ENCODE measurements at places on chromosomes 12 and 14.

GRCh38 chr14:89303456-89304435 is 113.3 kb downstream of the FOXN3 start:
- DNase-seq, result peak; percentile 66

- DNase-seq, result no peak
Measured at GRCh38 chr14:65588426-65589140, 176.1 kb downstream of the FUT8 start.

GRCh38 chr12:26830783-26831551 is 2.0 kb downstream of the ITPR2 start:
- no peak for DNase-seq

GRCh38 chr14:56244138-56244789 is 126.1 kb downstream of the PELI2 start:
- no peak for DNase-seq

GRCh38 chr12:62481843-62482540 is 15.4 kb downstream of the MON2 start:
- DNase-seq, result no peak

DNA sequence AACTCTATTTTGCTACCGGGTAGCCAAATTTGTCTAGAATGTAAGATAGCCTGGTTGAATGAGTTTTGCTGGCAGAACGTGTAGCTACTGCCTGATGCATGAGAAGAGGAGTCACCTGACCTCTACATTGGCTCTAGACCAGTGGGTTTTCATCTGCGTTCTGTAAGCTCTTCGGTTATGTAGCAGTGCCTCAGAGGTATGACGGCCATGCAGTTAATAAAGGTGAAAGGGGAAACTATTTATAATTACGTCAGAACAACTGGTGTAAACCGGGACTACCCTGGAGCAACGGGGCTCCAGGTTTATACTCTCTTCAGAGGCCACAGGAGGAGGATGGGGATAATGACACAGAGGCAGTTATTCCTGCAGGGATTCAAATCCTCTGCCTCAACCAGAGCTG is 173.4 kb upstream of the KITLG start:
- DNase-seq, result no peak

- no peak for DNase-seq
Measured at GRCh38 chr12:20507056-20507455, 138.7 kb downstream of the PDE3A start.

- no peak for DNase-seq
Measured at GRCh38 chr14:100857233-100857922, 31.5 kb downstream of the MEG3 start.

DNA sequence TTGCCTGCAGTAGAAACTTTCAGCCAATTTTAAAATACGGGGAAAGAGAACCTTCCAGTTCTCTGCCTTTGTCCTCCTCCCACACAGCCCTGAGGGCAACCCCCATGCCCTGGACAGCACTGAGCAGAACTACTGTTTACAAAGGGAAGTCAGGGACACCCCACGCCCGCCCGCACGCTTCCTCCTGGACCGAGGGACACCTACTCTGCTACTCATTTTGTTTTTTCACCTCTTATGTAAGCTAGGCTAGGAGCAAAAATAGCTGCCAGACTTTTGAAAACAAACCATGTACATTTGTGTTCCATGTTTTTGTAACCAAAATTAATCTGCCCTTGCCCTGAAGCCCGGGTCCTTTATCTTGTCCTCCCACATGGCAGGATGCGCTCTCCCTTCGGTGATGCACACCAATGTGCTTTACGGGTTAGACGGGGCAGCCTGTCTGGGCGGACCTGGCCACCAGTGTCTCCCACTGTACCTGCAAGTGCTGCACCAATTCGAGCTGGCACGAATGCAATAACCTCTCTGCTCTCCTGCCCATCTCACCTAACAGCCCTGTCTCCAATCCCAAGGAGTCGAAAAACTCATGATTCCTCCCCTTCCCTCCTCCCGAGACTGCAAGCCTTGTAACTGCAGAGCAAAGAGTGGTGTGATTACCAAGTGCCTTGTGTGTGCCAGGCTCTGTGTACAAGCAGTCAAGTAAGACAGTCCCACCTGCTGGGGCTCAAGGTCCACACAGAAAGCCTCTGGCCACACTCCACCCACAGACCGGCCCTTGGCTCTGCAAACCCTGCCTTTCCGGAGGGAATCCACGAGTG is 85.2 kb downstream of the CCDC88C start:
- DNase-seq, result no peak

- DNase-seq, result peak; percentile 82
Measured at GRCh38 chr12:132285991-132286681, 43.3 kb downstream of the GALNT9 start.

- no peak for DNase-seq
Measured at GRCh38 chr12:71456990-71457389, 17.4 kb downstream of the LGR5 start.

GRCh38 chr12:104656921-104657320 is 200.2 kb downstream of the CHST11 start:
- no peak for DNase-seq

DNA sequence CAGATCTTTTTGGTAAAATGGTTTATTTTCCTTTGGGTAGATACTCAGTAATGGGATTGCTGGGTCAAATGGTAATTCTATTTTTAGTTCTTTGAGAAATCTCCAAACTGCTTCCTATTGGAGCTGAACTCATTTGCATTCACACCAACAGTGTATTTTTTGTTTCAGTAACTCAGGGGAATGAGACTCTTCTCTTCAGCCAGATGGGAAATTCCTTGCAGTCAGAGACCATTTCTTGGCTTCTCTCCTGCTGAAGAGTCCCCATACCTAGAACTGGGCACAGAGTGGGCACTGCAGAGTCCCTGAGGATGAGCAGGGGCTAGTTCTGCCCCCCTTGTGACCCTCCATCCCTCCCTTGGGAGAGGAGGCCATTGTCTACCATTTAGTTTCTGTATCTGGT is 10.8 kb downstream of the SDSL start:
- DNase-seq, result no peak

DNA sequence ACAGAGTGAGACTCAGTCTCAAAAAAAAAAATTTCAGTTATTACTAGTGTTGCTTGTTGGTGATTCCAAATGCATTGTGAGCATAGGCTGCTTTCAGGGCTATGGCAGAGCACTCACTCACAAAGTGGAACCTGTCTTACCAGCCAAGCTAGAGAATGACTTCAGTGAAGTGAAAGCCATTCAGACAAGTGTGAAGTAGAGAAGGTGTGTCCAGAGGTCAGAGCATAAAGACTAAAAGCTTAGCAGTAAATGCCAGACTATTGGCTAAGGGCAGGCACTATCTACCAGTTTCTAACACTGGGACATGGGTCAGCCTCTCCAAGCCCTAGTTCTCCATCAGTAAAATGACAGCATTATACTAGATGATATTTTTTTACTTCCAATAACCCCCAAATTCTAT is 12.7 kb downstream of the PPP1R36 start:
- DNase-seq, result no peak

DNA sequence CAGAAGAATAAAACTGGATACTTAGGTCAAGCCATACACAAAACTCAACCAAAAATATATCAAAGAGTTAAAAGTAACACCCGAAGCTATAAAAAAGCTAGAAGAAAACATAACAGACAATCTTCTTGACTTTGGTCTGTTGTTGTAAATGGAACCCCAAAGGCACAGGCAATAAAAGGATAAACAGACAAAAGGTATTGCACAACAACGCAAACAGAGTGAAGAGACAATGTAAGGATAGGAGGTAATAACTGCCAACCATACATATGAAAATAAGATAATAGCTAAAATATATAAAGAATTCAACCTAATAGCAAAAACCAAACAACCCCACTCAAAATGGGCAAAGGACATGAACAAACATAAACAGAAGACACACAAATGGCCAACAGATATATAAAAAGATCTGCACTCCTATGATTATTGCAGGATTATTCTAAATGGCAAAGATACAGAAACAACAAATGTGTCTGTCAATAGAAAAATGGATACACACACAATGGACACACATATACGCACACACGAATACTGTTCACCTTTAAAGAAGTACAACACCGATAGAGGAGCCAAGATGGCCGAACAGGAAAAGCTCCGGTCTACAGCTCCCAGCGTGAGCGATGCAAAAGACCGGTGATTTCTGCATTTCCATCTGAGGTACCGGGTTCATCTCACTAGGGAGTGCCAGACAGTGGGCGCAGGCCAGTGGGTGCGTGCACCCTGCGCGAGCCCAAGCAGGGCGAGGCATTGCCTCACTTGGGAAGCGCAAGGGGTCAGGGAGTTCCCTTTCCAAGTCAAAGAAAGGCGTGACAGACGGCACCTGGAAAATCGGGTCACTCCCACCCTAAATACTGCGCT is 1137.1 kb downstream of the FSCB start:
- DNase-seq, result no peak

DNA sequence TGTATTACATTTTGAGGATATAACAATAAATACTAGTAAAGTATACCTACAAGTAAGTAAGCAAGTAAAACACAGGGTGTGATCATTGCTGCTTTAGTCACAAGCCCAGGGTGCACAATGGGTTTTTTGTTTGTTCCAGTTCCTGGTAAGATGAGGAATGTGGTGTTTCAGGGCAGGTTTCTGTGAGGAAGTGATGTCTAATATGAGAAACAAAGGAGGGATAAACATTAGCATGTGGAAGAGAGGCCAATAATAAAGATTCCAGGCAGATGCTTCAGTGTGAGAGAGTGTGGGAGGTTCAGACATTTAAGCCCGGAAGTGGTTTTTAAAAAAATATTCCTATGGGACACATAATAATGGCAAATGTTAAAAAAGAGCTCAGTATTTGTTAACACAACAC is 808.1 kb upstream of the USP15 start:
- no peak for DNase-seq

- no peak for DNase-seq
Measured at GRCh38 chr14:95211721-95212504, 54.6 kb upstream of the DICER1 start.

GRCh38 chr14:67071506-67071905 is 117.7 kb upstream of the GARIN2 start:
- no peak for DNase-seq

- DNase-seq, result no peak
Measured at GRCh38 chr12:105166736-105167135, 59.2 kb downstream of the WASHC4 start.

GRCh38 chr12:40727774-40728483 is 35.7 kb downstream of the CNTN1 start:
- DNase-seq, result no peak

GRCh38 chr12:103855896-103856657 is 15.0 kb upstream of the NT5DC3 start:
- no peak for DNase-seq

DNA sequence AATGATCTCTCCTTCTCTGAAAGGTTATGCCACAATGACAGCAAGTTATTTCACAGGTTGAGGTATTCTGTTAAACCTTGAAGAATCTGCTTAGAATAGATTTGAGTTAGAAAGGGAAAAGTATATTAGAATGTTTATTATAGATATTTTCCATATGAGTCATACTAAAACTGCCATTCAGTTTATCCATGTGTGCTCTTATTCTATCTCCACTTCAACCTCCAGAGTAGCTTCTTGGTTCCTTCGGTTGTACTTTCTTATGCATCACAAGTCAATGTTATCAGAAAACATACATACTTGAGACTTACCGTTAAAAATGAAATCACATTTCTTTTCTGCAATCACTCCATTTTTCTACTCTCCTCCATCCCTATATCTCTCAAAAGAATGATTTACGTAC is 197.7 kb downstream of the BCAT1 start:
- no peak for DNase-seq

- DNase-seq, result peak; percentile 52
Measured at GRCh38 chr12:459430-460258, at the start of gene B4GALNT3. Gene B4GALNT3 (plus strand): TSS chr12:459939. CDS start chr12:460377, 438 bp downstream.

DNA sequence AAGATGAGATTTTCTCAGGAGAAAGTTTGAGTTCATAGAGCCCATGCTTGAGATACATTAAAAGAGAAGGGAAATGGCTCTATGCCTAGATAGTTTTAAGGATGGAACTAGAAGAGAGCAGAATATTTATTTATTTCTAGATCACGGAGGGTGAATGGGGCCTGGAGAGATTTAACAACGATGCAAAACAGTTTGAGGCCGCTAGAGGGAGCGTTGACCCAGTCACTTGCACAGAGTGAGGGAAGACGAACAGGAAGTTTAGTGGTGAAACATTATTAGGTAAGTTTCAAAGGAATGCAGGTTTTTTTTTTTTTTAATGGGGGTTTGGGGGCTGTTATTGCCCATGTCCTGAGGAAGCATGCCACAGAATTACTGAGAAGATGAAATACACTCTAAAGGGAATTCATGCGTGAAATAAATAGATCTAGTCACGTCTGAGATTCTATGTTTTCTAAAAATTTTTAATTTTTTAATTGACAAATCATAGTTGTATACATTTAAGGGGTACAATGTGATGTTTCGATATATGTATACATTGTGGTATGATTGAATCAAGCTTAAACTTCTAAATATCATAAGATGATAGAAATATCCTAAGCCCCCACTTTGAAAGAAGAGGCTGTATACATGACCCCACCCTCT is 14.8 kb upstream of the PPP1R1A start:
- DNase-seq, result peak; percentile 41

GRCh38 chr12:96193725-96194575 is at the start of gene ELK3:
Gene ELK3 (plus strand): TSS chr12:96194375.
- peak; percentile 80 for DNase-seq

DNA sequence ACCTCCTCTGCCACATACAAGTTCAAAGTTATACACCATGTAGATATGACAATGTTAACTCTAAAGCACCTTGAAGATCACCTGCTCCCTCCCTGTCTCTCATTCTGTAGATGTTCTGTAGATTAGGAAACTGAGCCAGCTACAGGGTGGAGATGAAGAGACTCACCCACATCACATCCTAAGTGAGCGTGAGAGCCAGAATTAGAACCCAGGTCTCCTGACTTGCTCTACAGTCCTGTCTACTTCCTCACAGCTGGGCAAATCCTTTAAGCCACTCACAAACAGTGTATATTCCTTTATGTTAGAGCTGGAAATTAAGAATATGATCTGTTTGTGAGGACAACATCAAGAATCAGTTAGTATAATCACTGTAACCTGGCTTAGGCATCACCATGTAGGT is 1.8 kb downstream of the APPL2 start:
- no peak for DNase-seq

- no peak for DNase-seq
Measured at GRCh38 chr12:128783129-128783574, 40.6 kb downstream of the SLC15A4 start.

DNA sequence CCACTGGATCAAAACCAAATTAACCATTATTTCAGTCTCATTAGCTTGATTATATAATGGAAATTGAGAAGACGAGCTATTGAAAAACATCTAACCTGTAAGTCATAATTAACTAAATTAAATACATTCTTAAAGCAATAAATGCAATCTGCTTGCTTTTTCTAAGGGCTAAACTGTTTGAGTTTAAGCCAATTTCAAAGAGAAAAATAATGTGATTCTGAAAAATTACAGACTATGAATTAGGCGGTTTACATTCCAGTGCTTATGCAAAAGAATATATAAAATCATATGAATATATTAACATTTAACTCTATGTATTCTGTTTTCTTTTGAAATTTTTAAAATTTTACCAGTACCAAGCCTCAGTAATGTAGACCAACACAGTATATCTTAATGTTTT is 1349.4 kb downstream of the FSCB start:
- no peak for DNase-seq
